ENCODE measurements at places on chromosomes 4 and X.

DNA sequence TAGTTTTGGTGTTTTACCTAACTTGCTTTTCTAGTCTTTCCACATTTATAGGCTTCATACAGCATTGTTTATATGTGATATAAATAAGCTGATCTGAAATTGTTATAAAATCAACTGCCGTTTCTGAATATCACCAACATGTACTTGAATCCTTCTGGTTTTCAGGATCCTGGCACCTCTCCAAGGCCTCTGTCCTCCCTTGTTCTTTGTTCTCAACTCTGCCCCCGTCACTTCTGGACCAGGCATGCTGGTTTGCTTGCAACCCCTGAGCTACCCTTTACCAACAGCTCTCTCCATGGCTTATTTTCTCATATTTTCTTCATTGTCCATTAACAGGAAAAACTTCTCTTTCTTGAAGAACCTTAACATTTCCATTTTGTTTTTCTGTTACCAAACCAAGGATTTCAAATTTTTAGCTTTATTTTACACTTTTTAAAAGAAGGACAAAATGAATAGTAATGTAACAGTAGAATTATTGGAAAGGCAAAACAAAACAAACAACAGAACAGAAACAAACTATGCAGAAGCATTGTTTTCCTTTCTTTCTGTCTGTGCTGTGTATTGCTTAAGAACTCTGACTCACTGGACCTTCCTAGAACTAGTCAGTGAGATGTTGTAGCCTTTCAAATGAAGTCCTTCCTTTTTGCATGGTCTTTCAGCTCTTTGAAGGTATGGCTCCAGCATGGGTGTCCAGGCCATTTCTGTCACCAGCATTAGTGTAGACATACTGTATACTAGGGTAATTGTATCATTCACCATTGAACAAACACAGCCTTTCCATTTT, 44.8 kb downstream of the BANK1 start:
- DNase-seq, result no peak

- no peak for DNase-seq
These were observed 288.7 kb downstream of the PRDM5 start for GRCh38 chr4:120633810-120634209.

- no peak for DNase-seq
These were observed 46.4 kb downstream of the SLC9A6 start for GRCh38 chrX:136031626-136032025.

GRCh38 chr4:27094783-27095182, 234.1 kb downstream of the STIM2 start:
- no peak for DNase-seq

DNA sequence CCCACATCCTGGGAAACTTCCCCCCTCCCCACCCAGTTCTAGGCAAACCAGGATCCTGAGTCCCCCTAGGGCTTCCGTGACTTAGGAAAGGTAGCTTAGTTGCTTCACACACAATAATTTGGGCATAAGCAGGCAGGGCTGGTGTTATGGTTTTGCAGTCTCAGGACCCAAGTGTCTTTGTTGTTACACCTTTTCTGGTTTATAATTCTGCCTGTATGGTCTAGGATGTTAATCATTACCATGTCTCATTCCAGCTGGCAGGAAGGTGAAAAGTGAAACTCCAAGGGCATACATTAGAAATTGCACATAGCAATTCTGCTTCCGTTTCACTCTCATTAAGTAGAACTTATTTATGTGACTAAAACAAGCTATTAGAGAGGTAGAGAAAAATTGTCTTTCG, 16.8 kb downstream of the UGT8 start:
- DNase-seq, result no peak

DNA sequence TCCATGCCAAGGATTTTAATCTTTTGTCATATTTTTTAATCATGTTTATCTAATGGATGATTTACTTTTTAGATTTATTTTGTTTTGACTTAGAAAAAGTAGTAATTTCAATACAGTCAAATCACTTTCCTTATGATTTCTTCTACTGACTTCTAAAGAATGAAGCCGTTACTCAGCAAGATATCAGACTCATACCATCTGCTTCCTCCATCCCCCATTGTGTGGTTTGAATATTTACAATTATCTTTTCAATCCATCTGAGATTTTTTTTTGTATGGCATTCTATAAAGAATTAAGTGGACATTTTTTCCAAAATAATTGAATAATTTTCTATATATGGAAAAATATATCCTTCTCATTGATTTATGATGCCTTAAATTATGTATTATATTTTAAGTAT, 565.4 kb upstream of the ATOH1 start:
- no peak for DNase-seq

DNA sequence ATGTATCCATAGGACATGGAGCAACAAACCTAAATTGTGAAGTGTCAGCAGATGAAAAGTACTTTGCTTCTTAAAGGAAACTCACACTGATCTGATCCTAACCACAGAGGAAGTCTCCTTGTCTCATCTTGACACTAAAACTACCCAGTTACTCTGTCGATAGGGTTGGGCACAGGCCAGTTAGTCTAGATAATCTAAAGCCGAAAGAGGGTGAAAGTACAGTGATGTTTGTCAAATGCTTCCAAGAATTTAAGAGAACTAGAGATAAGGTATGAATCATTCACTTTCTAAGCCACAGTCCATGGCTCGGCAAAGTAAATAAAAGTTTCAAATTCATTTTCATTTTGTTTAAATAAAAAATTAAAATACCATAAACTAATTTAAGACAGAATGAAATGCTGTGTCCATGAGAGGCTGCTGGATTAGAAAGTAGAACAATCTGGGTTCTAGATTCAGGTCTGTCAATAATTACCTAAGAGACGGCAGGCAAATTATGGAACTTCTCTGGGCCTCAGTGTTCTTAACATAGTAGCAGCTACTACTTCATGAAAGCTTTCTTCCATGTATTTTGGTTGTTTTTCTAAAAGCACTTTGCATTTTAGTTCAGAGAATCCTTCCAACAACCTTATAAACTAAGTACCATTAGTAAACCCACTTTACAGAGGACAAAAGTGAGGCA, 176.7 kb downstream of the LDB2 start:
- no peak for DNase-seq
